ENCODE measurements at places on chromosomes 2 and 18.

DNA sequence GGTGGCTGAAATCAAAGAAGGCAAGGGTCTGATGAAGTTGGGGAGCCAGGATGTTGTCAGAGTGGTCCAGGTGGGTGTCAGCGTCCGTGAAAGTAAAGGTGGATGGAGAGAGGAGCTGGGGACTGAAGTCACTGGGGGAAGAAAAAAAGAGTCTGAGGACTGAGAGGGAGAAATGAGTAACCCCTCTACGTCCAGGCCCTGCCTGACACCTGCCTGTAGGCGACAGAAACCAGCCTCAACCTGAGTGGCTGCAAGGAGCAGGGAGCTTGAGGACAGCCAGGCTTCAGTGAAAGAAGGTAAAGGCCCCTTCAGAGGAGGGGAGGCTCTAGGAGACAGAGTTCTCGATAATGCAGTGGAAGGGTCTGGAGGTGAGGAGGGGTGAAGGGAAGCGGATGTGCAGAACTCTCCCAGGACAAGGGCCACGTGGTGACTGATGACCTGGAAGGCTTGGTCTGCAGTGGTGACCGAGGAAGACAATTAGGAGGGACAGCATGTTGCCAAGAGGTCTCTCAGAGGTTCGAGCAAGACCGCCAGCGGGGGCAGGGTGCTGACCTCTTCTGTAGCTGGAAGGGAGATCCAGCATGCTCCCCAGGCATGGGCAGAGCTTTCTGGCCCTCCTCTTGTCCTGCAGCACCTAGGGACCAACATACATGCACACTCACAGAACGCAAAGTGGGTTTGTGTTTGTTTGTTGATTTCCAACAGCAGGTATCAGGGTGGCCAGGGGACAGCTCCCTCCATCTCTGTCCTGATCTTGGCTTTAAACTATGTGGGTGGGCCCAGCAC is 86.6 kb upstream of the TMEM247 start:
- DNase-seq, result no peak

- no peak for DNase-seq
These were observed 67.6 kb upstream of the ZFP36L2 start for GRCh38 chr2:43293744-43294695.

DNA sequence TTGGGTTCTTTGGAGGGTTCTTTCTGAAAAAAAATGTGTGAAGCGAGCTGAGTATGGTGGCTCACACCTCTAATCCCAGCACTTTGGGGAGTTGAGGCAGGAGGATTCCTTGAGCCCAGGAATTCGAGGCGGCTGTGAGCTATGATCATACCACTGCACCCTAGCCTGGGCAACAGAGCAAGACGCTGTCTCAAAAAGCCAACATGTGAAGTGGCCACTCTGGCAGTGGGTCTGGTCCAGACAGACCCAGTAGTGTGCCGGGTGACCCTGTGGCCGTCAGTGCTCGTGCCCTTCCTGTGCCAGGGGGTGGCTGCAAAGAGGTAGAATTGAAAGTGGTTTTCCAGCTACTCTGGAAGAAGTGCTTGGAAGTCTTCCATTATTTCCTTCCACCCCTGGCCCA is 11.6 kb downstream of the KLF11 start:
- DNase-seq, result no peak

DNA sequence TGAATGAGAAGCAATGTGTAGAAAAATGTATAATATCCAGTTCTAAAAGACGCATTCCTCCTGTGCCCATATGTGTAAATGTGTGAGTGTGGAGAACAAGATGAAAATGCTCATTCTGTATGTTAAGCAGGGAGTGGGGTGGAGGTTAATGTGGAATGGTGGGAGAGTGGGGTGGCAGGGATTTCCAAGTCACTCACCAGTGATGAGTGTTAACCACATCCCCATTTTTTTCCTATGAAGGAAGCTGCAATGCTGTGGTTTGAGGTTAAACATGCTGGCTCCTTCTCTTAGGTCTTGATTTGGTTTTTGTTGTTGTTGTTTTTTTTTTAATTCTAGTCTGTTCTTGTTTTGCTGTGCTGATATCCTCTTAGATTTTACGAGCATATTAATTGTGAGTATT is 169.4 kb downstream of the NEDD4L start:
- DNase-seq, result no peak

DNA sequence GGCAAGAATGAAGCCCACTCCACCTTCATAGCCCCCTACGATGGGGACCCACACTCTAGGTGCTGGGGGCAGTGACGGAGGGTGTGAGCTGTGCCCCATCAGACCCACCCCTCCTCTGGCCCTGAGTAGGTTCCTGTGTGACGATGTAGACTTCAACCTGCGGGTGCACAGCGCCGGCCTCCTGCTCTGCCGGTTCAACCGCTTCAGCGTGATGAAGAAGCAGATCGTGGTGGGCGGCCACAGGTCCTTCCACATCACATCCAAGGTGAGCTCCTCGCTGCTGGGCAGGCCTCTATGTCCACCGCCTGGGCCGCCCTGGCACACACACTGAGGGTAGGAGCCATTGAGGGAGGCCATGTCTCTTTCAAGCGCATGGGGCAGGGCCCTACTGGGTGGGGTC is 34.9 kb downstream of the NTSR2 start:
- no peak for DNase-seq

DNA sequence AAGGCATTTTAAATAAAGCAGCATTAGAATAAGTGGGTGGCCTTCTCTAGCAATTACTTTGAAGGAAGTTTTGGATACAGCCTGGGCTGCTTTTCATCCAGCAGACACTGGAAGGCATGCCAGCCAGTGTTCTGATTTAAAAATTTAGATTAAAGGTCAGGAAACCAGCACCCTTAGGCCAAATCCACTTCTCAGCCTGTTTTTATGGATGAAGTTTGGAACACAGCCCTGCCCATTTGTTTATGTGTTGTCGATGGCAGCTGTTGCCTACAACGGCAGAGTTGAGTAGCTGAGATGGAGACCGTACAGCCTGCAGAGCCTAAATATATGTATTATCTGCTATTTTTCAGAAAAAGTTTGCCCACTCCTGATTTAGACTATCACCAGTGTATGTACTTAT is 313.6 kb upstream of the ACVR2A start:
- no peak for DNase-seq

DNA sequence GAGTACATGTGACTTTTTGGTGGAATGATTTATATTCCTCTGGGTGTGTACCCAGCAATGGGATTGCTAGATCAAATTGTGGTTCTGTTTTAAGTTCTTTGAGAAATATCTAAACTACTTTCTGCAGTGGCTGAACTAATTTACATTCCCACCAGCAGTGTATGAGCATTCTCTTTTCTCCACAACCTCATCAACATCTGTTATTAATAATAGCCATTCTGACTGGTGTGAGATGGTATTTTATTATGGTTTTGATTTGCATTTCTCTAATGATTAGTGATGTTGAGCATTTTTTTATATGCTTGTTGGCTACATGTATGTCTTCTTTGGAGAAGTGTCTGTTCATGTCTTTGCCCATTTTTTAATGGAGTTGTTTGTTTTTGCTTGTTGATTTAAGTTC is 267.4 kb upstream of the NT5C1B start:
- DNase-seq, result no peak

- DNase-seq, result no peak
These were observed 287.0 kb downstream of the EPHA4 start for GRCh38 chr2:221285148-221285547.

- DNase-seq, result peak; percentile 21
These were observed 56.2 kb upstream of the HS6ST1 start for GRCh38 chr2:128374711-128375413.

DNA sequence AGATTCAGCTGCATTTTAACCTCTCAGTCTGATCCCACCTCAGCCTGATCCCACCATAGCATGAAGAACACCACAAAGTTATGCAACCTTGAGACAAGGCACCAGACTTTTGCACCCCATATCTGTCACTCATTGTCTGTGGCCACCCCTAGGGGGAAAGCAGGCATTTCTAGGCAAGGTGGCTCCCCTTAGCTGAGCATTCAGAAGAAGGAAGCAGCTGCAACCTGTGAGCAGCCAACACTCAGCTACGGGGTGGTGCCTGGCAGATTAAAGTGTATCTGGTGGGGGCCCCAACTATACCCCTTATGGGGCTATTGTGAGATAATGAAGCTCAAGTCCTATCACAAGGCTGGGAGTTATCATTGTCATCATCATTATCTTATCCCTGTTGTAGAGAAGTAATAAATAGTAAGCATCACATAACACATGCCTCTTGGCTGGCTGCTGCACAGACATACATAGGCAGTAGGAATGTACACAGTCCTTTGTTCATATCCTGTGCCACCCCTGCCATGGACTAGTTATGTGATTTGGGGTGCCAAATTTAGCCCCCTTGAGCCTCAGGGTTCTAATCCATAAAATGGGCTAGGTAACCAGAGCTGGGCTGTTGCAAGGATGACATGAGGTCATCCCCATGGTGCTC is 20.6 kb upstream of the TMEM163 start:
- no peak for DNase-seq

- no peak for DNase-seq
These were observed 64.3 kb upstream of the EPAS1 start for GRCh38 chr2:46232860-46233259.

GRCh38 chr2:237593596-237594320 is 3.2 kb upstream of the RAB17 start:
- no peak for DNase-seq

- DNase-seq, result no peak
These were observed 249.8 kb upstream of the ATP5MC3 start for GRCh38 chr2:175431101-175431946.

GRCh38 chr2:211127501-211127900 is 571.1 kb downstream of the CPS1 start:
- DNase-seq, result no peak

DNA sequence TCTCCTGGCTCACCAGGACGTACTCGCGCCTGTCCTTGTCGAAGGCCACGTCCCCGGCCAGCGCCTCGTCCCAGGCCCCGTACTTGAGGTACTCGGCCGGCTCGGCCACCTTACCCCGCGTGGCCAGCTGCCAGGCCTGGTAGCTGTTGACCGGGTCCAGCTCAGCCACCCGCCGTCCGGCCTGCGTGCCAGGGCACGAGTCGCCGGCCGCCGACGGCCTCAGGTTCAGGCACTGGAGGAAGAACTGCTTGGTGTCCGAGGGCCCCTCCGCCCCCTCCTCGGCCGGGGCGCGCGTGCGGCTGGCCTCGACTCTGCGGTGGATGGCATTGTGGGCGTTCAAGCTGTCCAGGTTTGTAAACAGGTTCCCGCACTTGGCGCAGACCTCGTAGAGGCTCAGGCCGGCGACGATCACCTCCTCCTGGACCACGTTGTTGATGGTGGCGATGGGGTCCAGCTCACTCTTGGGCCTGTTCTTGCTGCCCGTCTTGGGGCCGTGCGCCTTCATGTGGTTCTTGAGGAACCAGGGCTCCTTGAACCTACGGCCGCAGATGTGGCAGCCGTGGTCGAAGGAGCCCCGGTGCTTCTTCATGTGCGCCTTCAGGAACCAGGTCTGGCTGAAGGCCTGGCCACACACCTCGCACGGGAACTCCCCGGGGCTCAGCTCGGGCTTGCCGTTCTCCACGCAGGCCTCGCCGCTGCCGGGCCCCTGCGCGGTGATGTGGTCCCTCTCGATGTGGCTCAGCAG is 53.2 kb downstream of the ZNF516 start:
- DNase-seq, result no peak

- no peak for DNase-seq
These were observed 8.9 kb downstream of the GDF7 start for GRCh38 chr2:20675701-20676352.

- DNase-seq, result no peak
These were observed 85.0 kb downstream of the INHBB start for GRCh38 chr2:120430957-120431356.

DNA sequence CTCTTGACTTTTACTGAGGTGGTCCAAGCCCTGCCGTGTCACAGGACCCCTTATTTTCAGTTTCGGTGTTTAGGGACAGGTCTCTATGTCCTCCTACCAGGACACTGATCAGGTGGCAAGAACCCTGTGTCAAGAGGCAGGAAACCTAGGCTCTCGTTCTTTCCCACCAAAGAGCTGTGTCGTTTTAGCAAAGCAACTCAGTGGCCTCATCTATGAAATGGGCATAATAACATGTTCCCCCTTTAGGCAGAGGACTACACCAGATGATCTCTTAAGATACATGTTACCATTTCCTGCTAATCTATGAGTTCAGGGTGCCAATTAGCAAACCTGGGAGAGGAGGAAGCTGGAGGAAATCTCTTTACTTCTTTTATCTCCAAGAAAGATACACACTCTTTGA is 1.9 kb downstream of the RAB31 start:
- no peak for DNase-seq

DNA sequence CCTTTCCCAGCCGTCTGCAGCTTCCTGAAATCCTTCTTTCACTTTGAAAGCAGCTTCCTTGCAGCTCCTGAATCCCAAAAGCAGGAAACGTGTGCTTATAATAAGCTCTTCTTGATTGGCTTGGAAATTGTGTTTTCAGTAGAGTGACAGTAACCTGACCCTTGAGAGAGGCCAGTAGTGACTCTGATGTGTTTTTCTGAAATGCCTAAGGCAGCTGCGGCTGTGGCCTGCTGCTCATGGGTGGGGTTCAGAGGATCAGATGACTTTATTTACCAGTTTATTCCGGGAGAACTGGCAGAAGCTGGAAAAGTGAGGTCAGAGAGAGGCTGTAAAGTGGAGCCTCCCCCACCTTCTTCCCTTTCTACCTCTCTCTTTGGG is 31.9 kb upstream of the RPIA start:
- DNase-seq, result no peak

DNA sequence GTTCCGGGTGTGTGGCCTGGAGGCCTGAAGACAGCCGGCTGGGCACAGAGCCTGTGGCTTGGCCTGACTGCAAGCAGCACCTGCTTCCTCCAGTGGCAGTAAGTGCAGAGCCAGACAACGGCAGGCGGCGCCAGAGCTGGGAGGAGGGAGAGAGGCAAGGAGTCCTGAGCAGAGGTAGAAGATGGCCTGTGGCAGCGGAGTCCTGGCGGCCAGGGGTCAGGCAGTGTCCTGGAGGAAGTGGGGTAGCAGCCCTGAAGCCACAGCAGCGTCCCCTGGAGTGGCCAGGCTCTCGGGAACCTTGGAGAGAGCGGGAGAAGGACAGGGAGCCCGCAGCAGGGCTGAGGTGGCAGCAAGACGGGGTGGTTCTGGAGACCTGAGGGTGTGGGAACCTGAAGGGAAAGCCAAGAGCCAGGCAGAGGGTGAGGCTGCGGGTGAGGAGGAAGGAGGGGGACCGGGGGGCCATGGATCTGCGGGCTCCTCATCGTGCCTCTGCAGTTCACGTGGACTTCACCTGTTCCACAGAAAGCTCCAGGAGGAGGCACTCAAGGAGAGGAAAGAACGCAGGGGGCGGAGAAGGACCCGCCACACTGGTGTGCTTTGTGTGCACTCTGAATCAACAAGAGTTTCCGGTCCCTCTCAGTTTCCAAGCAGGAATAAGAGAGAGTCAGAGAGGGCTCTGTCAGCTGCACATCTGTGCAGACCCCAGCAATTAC is 85.9 kb downstream of the USP40 start:
- no peak for DNase-seq

DNA sequence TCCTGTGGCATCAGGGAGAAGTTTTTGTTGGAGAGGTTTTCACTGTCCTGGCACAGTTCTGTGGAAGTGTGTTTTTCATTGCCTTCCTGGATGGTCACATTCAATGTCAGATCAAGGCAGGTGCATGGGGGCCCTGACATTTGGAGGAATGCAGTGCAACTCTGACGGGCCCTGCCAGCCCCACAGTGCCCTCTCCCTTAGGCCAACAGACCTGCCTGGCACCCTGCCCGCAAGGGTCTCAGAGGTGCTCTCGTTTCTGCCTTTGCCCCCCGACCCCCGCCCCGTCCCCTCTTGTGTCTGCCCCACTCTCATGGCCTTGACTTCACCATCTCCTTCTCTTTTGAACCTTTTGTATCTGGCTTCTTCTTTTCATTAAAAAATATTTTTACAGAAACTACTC is 257.2 kb upstream of the HDAC4 start:
- no peak for DNase-seq
